EH (cell line): ENCODE measurements at places on chromosomes 6 and 20.
A peak's percentile ranks its signal among the peaks of the same experiment; 100 is the strongest.

DNA sequence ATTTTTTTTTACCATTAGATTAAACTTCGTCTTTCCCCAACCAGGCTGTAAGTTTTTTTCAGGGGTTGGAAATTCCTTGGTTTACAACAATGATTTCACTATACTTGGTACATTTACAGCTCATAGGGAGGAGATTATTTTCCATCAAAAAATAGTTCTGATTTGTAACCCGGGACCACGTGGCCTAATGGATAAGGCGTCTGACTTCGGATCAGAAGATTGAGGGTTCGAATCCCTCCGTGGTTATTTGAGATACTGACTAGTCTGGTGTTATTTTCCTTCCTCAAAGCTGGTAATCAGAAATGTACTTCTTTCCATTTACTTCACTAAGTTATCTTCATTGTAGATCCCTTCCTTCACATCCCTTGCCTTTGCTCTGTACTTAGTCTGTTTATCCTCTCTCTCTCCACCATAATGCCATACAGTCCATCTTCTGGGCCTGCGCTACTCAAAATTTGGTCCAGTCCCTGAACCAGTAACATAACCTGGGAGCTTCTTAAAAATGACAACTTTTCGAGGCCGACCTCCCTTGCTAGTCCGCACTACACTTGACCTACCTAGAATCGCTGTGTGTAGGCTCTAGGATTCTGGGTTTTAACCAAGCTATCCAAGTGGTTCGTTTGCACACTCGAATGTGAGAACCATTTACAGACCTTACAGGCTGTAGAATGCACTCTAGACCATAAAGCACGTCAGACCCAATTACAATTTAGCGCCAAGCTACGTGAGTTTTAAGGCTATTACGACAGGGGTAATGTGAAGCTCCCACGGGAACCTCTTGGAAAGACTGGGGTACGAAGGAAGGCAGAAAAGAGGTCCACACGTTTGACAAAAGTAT is 42.1 kb upstream of the BTN3A2 start:
- DNase-seq = peak; percentile 95

DNA sequence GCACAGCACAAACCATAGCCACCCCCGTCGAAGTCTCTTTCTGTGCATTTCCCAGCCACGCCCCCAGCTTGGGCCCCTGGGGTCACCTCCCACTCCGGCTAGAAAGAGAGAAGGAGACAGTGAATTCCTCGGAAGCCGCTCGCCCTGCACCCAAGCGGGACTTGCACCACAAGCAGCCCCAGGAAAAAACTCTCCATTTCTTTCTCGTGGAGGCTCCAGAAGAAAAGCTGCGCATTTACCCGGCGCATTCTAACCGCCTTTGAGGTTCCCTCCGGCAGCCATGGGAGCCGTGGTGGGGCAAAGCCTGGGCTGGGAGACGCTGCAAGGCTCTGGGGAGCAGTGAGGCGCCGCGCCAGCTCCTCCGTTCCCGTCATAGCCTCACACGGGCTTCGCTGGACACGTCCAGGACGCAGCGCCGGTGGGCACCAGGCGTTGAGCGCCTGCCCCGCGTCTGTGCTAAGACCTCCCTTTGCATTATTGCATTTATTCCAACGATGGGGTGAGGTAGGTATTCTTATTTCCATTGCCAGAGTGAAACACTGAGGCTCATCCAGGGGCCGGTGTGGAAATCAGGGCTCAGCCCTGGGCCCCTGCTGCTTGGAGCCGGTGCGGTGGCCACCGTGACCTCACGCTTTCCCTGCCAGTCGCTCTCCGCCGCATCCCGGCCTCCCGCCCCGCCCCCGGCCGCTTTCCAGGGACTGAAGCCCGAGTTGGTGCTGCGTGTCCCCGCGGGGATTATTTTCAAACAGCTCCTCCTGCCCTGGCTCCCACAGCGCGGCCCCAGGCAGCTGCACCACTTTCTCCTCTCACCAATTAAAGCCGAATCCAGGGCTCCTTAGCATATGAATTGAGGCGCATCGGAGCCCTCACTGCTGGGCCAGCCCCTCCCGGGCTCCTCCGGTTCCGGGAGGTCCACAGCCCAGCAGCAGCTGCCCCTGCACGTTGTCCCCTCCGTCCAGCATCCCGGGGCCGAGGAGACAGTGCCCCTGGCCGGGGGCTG is 148.3 kb upstream of the AFDN start:
- DNase-seq = no peak

GRCh38 chr6:22512686-22513427 is 56.5 kb upstream of the HDGFL1 start:
- peak; percentile 2 for DNase-seq

DNA sequence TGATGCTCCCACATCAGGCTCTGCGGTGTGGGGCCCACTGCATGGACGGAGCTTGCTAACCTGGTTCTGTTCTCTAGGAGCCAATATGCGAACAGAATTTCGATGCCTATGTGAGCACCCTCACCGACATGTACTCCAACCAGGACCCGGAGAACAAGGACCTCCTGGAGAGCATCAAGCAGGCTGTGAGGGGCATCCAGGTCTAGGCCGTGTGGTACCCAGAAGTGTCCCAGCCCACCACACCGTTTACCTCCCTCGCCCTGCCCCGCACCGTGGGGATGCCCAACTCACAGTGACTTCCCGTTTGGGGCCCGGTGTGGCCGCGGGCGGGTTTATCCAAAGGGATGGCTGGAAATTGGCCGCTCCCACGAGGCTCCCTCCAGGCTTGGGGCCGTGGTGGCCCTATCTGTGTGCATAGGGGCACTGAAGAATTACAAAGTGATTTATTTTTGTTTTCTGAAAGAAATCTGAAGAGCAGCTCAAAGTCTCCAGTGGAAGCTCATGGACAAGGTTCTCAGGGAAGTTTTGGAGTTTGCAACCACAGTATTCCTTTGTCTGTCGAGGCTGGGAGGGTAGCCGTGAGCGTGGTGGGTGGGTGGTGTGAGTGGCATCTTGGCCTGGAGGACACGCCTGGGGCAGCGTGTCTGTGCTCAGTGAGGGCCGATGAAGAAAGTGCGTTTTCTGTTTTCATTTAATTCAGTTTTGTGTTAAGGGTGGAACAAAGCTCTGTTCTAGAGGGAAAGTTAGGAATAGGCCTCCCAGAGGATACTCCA is 15.1 kb upstream of the PCMTD2 start:
- no peak for DNase-seq

DNA sequence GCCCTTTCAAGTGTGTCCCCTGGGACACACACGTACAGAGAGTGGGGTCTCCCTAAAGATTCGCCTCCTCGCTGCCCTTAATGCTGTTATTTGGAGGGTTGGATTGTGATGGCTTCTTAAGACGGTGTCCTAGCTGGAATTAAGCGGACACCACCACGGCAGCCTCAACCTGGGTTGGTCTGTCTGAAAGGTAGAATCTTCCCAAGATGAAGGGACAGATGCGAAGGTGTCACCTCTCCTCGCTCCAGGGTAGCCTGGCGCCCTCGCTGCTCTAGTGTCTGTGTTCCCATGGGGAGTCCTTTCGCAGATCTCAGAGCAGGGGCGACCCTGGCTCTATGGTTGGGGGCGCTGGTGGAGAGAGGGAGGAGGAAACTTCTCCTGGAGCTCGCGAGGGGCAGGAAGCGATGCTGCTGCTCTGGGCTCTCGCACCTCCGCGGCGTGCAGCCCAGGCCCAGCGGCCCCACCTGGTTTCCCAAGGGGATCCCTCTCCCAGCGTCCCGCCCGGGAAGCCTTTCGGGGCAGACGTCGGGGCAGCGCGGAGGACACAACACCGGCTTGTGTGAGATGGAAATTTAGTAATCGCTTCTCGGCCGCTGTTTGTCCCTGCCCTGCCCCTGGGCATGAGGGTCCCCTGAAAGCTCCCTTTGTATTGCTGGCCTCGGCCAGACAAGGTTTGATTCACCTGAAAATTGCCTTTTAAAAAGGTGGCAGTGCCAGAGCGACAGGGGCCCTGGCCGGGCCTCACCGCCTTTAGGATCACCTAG is 1.7 kb downstream of the RSPO3 start:
- DNase-seq = no peak

- DNase-seq = no peak
Observed at GRCh38 chr6:157383471-157383870, 2.5 kb downstream of the ZDHHC14 start.

GRCh38 chr20:53826597-53827291 is 233.1 kb upstream of the ZNF217 start:
- peak; percentile 37 for DNase-seq

GRCh38 chr20:21981597-21982344 is 276.3 kb downstream of the PAX1 start:
- no peak for DNase-seq

- DNase-seq = no peak
Observed at GRCh38 chr20:15297059-15297875, 959.9 kb upstream of the FLRT3 start.

DNA sequence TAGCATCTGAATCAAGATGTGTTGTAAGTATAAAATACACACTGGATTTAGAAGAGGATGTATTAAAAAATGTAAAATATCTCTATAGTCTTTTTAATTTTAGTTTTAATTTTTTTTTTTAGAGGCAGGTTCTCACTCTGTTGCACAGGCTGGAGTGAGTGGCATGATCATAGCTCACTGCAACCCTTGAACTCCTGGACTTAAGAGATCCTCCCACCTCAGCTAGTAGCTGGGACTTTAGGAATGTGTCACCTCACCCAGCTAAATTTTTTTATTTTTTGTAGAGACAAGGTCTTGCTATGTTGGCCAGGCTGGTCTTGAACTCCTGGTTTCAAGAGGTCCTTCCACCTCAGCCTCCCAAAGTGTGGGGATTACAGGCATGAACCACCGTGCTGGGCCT is 46.7 kb upstream of the EPB41L1 start:
- no peak for DNase-seq

- DNase-seq = no peak
Observed at GRCh38 chr6:37867756-37868446, 48.4 kb downstream of the ZFAND3 start.

GRCh38 chr6:44276667-44277640 is 6.7 kb downstream of the TMEM151B start:
- no peak for DNase-seq

DNA sequence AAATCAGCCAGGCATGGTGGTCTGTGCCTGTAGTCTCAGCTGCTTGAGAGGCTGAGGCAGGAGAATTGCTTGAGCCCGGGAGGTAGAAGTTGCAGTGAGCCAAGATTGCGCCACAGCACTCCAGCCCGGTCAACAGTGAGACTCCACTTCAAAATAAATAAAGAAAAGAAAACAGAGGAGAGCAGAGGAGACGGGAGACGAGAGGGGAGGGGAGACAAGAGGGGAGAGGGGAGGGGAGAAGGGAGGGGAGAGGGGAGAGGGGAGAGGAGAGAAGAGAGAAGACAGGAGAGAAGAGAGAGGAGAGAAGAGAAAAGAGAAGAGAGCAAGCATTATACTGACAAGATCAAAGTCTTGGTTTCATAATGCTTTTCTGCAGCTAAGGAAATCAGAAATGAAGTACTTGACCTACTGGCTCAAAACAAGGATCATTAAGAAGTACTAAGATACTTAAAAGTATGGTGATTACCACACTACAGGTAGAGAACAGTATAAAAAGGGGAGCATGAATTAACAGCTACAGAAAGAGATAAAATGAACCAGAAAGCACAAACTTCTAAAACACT is 30.5 kb downstream of the FAM8A1 start:
- no peak for DNase-seq

DNA sequence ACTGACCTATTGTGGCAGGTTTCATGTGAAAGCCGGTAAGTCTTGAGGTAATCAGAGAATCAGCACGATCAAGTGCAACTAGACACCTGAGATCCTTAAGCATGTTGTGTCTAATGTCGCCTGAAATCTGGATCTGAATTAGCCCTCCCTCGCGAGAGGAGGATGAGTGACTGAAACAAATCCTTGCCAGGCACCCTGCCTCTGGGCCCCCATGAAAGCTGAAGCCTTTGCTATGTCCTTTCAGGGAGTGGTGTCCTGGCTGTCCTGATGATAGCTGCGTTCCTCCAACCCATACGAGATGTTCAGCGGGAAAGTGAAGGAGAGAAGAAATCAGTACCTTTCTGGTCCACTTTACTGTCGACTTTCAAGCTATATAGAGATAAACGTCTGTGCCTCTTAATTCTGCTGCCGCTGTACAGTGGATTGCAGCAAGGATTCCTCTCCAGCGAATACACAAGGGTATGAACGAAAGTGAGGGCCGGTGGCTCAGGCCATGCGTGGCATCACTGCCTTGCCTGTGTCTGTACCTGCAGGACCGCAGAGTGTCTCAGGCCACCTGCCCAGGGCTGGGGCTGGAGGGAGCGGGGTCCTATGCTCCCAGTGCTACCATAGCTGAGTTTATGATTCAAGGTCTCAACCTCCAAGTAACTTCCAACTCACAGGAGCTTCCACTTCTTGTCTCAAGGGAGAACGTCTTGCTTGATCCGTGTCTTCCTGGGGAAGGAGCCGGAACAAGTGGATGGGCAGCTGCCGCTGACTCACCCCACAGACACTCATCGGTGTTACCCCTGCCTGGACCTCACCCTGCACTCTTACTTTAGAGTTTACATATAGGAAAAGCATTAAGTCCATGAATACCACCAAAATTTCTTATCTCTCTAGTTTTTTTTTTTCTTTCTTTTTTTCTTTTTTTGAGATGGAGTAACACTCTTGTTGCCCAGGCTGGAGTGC is 12.8 kb downstream of the UNC93A start:
- no peak for DNase-seq

- DNase-seq = no peak
Observed at GRCh38 chr20:36775196-36775595, 1.6 kb upstream of the DSN1 start.

- DNase-seq = peak; percentile 94
Observed at GRCh38 chr20:44204156-44204831, 6.3 kb downstream of the OSER1 start.

- no peak for DNase-seq
Observed at GRCh38 chr20:46388201-46388836, 18.1 kb downstream of the ELMO2 start.

GRCh38 chr6:6943421-6943820 is 164.3 kb upstream of the RREB1 start:
- no peak for DNase-seq

GRCh38 chr20:33172781-33173180 is 4.8 kb downstream of the BPIFA2 start:
- no peak for DNase-seq

DNA sequence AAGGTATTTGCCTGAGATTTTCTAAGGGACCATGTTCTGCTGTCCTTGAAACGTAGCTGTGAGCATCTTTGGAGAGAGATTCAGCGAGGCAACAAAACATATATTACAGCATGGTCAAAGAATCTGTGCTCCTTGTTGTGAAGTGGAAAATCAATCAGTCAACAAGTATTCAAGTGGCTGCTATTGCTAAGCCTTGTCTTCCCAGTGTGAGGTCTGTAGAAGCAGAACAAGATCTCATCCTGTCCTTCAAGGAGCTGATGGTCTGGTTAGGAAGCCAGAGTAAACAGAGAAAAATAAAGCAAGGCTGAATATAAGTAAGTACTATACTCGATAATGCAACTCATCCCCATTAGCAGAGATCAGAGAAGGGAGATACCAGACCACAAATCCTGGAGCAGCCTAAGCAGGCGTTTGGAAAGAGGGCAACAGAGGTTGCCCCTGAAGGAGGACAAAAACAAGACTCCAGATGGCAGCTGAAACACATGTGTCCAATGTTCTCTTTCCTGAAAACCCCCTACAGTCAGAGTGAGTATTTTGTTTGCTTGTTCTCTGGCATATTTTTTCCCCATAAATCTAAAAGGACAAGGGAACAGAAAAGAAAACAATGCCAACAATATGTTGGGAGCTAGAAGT is 392.0 kb downstream of the SYNE1 start:
- DNase-seq = peak; percentile 41

DNA sequence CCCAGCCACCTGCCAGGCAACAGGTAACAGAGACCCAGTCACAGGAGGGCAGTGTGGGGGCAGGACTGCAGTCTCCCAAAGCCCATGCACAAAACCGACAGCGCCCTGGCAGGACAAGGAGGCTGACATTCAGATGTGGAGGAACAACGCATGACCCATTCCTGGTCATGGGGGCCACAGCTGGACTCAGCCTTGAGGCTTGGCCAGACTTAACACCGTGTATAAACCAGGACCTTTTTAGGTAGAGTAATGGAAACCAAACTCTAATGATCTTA is 8.1 kb downstream of the GFRA4 start:
- DNase-seq = no peak
